ENCODE measurements at places on chromosomes 7 and 10.

- DNase-seq = no peak
These were observed 95.3 kb upstream of the TCERG1L start for GRCh38 chr10:131406676-131407392.

GRCh38 chr7:30917216-30917893 lies 5.7 kb downstream of the AQP1 start:
- DNase-seq = no peak

- DNase-seq = no peak
These were observed 6.9 kb upstream of the GNG11 start for GRCh38 chr7:93914581-93915066.

DNA sequence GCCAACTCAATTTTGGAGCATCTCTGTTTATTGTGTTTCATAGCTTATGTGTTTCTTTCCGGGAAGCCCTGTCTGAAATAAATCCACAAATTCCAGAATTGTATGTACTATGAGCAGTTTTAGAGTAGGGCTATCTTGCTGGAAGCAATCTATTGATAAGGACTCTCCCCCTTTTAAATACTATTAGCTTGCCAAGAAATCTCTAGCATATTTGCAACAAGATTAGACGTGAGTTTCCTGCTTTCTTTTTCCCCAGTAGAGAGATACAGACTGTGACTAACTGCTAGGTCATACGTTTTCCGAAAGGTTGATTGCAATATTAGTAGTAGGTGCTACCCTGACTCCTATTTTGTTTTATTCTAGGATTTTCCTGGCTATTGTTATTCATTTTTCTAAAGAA lies 277.0 kb downstream of the MALRD1 start:
- DNase-seq = no peak

DNA sequence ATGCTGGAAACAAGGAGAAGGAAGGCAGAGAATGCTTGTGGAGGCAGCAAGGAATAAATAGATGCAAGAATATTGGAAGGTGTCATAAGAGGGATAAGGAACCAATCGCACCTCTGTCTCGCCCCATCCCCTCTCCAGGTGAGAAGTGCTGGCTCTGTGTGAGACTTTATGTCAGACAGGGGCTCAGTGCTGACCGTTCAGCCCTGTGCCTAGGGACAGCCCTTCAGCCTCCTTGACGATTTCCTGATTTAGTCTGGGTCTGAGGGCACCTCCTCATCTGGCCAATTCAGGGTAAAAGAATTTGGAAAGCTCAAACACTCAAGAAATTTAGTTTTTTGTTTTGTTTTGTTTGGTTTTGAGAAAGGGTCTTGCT lies 54.9 kb downstream of the FAM241B start:
- DNase-seq = no peak

DNA sequence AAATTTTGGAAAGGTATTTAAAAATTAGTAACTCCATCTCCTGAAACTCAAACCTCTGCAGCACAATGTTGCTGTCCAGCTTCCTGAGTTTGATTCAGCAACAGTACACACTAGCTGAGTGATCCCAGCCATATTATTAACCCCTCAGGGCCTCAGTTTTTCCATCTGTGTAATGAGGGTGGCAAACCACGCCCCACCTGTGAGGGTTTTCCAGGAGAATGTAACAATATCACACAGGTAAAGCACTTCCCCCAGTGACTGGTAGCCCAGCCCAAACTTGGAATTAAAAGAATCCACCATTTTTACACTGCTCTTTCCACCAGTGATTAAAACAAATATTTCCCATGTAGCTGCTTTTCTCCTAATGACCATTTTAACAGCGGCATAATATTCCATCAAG lies 122.4 kb downstream of the SORBS1 start:
- DNase-seq = no peak

- DNase-seq = no peak
These were observed 1691.6 kb upstream of the LRRTM3 start for GRCh38 chr10:65234261-65234660.

DNA sequence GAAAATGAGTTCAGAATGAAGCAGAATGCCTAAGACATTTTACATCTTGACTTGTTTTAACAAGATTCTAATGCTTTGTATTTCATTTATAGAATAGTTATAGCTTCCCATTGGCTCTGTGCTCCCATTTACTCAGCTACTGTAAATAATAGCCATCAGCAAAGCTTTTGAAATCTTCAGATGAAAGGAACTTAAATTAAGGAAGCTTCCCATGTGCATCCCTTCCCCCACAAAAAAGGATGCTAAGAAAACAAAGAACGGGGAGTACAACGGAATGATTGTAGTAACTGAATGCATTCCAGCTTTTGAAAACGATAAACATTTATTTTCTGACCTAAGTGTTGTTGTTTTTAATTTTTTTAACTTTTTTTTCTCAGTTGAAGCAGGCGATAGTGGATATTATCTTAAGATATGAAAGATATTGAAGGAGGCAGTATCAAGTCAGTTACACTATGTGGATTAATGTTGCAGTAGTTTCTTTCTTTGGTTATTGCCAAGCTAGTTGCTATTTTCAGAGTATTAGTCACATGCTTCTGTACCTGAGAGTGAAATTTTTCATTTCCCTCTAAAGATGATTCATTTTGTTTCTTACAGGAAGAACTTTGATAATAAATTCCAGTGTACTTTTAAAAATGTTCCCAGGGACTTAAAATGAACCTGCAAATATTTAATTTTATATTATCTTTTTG lies 129.2 kb downstream of the KCND2 start:
- no peak for DNase-seq

GRCh38 chr10:67783606-67784294 lies 54.2 kb downstream of the DNAJC12 start:
- DNase-seq = no peak

GRCh38 chr10:30228417-30229036 lies 120.6 kb downstream of the MTPAP start:
- DNase-seq = no peak

- DNase-seq = no peak
These were observed 134.1 kb downstream of the SPAG6 start for GRCh38 chr10:22479419-22479818.

- DNase-seq = no peak
These were observed 453.7 kb upstream of the LRRN3 start for GRCh38 chr7:110637252-110637651.

GRCh38 chr10:101484175-101484745 lies 103.8 kb downstream of the POLL start:
- DNase-seq = no peak

GRCh38 chr10:110492069-110492822 lies 5.5 kb upstream of the DUSP5 start:
- no peak for DNase-seq

GRCh38 chr7:25347360-25348066 lies 119.2 kb upstream of the NPVF start:
- no peak for DNase-seq

DNA sequence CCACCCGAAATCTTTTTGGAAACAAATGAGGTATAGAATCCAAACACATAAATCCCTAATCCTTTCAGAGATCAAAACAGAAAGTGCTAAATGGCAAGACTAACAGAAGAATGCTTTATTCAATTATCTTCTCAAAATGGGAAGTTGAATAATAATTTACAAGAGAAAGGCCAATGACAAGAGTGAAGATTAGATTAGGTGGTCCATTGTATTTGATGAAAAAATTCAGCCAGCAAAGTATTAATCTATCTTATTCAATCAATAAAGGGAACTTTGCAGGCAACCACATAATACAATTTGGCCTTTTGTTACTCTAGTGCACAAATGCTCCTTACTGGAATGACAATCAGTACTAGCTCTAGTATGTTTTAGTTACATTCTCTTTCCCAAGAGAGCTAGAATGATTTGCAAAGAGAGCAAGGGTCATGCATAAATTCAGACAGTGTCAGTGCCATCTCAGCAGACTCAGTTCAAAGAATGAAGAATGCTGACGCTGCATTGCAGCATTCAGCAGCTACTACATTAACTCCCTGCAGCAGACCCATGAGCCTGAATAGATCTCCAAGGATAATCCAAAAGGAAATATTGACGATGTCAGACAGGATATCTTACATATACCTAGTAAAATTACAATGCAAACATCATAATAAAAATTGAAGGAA lies 131.8 kb downstream of the ANK3 start:
- no peak for DNase-seq

- DNase-seq = no peak
These were observed 228.4 kb upstream of the DGKB start for GRCh38 chr7:15130666-15131541.

- DNase-seq = no peak
These were observed 21.3 kb upstream of the FXYD4 start for GRCh38 chr10:43350156-43350555.

- no peak for DNase-seq
These were observed 19.7 kb downstream of the AHR start for GRCh38 chr7:17318146-17318545.

GRCh38 chr7:92412745-92413144 lies 34.5 kb upstream of the GATAD1 start:
- DNase-seq = no peak

DNA sequence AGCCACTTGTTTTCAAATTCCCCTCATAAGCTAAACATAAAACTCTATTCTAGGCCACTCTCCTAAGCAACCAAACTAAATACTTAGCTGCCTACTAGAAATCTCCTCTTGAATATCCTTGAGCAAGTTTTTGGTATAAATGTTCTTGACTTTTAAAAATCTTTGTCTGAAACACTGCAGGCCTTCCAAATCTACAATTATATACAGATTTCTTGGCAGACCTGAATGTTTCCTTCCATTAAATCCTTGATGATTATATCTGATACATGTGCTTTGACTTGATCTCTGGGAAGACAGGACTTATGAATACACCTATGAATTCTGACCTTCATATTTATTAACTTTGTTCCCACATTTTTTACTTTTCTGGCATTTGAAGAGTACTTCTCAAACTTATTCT lies 314.5 kb downstream of the CACNA2D1 start:
- no peak for DNase-seq

DNA sequence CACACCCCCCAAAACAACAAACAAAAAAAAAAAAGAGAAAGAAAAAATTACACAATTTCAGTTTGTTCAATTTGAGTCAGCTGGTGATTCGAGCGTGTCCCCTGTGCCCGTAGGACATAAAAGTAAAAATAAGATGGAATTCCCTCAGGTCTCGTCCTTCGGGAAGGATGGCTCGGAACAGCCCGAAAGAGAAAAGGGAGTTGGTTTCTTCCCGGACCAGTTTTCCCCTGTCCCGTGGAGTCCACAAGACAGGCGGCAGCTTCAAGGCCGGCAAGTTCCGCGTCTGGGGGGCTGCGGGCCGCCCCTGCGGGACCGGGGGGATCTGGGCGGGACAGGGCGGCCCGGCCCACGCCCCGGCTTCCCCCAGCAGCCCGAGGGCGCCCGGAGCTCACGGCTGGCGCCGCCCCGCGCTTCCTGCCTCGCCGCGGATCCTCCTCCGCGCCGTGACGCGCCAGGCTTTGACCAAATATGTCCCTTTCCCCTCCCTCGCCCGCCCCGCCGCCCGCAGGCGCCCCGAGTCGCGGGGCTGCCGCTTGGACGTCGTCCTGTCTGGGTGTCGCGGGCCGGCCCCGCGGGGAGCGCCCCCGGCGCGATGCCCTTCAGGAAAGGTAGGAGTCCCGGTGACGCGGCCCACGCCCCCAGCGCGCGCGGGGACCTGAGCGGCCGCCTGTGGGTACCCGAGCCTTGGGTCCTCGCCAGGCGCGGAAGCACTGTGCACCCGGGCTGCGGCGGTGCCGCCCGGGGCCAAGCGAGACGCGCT lies 55.8 kb downstream of the RBM17 start:
- peak; percentile 86 for DNase-seq

GRCh38 chr7:114922026-114922651 lies at the start of gene MDFIC:
MDFIC (plus strand) TSS chr7:114922094; CDS start chr7:114923034, 940 bp downstream.
- peak; percentile 39 for DNase-seq

DNA sequence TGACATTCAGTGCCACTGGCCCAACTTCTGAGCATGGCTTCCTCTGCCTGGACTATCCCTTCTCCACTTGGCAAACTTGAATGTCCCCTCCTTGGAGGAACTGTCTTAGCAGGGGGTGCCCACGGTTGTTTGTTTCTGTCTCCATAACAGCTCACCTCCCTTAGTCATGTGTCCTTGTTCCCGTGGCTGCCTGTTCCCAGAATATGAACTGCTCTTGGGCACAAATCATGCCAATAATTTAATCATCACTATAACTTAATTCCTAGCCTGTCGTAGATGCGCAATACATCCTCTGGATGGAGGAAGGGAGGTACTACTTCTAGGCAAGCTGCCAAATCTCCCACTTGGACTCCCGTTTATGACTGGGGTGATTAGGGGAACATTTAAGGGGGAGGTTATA lies 173.1 kb downstream of the MYOF start:
- DNase-seq = no peak

DNA sequence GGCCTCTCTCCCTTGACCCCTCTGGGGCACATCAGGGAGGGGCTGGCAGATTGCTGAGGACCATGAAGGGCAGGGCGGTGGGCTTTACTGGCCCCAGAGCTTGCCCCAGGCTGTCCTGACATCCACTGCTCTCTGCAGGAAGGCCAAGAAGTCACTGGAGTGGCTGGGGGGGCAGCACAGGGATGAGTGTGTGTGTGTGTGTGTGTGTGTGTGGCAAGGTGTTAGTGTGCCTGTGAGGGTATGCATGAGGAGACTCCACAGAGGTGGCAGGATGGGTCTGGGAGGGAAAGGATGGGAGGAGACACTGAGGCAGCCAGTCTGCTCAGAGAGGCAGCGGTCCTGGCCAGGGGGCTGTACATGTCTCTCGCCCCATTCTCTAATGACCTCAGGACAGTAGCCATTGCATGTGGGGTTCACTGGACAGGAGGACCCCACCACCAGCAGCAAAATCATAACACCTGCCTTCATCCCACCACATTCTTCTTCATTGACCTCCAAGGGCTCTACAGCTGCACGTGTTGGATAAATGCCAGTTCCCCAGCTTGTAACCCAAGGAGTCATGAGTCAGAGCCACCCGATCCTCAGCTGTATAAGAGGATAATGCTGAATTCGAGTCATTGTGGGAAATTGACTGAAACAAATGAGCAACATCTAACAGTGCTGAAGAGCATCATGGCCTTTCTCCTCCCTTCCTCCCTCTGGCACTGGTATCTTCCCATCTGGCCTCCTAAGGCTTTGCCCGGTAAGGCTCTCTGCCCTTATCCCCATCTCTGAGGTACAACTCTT lies 720.5 kb downstream of the GRID1 start:
- DNase-seq = no peak

GRCh38 chr7:77284616-77285015 lies 85.0 kb upstream of the FGL2 start:
- no peak for DNase-seq

DNA sequence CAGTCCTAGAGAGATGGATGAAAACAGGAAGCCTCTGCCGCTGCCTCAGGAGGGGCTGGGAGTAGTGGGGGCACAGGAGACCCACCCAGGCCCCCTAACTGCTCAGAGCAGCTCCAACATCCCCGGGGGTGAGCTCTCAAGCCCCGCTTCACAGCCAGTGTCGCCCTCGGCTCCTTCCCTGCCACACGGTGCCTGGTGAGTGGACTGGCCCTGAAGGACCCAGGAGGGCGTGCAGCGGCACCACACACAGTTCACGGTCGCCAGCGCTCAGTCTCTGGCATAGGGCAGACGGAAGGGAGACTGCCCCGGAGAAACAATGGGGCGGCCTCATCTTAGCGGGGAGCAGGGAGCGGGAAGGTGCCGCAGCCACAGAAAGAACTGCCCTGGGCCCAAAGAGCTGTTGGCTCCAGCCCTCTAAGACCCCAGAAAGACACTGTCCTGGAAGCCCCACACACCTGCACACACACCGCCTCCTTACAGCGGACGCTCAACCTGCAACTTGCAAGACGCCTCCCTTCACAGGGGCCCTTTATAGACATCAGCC lies 1.2 kb downstream of the CLDN15 start:
- DNase-seq = no peak

GRCh38 chr7:45720989-45721388 lies 146.8 kb downstream of the ADCY1 start:
- DNase-seq = no peak
